Esophagus squamous epithelium (tissue), 5 donors: ENCODE measurements at places on chromosomes 12 and 14.

DNA sequence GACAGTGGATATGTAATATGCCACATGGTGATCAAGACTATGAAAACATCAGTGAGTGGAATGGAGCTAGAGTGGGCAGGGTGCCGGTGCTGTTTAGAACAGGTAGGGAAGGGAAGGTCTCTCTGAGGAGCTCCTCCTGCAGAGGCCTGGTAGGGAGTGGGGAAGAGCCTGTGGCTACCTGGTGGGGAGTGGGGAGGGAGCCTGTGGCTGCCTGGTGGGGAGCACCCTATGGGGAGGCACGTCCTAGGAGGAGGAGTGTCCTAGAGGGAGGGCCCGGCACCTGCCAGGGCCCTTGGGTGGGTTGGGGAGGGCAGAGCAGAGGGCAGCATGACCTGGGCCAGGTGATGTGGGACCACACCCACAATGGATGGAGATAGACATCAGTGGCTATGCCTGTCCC lies 122.6 kb downstream of the ADGRD1 start:
- DNase-seq: no peak

DNA sequence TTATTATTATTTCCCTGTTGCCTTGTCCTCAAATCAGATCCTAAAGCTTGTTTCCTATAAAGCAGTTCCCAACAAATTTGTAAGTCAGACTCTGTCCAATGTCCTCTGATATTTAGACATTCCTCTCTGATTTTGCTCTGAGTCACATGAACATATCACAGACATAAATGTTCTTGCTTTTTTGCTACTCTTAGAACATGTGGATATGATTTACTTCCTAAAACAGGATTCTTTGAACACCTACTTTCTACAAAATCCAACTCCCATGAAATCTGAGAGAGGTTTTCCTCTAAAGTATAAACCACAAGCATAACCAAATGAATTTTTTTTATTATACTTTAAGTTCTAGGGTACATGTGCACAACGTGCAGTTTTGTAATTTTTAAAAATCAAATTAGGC lies 181.3 kb upstream of the SLC38A2 start:
- no peak for DNase-seq

- DNase-seq: no peak
These were observed 41.9 kb upstream of the PAWR start for GRCh38 chr12:79732638-79733037.

GRCh38 chr14:22579236-22579635 lies 9.8 kb downstream of the DAD1 start:
- DNase-seq: no peak

- no peak for DNase-seq
These were observed 1.8 kb downstream of the KRR1 start for GRCh38 chr12:75509621-75510020.

- no peak for DNase-seq
These were observed 15.8 kb downstream of the PEBP1 start for GRCh38 chr12:118151755-118152154.

DNA sequence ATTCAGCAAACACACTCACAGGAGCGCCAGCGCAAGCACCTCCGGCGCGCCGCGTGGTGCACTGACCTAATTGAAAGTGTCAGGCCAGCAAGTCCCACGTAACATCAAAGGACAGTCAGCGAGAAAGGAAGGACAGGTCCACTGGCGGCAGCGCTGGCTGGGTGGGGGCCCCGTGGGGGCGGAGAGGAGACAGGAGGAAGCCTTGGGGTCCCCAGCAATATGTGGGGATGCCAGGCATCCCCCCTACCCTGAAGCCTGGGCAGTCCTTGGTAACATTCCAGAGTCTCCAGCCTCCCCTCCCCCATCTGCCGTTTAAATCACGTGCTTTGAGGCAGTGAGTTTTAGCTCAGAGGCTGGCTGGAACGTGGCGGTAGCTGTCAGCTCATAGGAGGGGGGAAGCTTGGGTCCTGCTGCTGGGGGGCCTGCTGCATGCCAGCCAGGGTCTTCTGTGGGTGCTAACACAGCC lies 159.2 kb downstream of the CALM1 start:
- no peak for DNase-seq

- DNase-seq: no peak
These were observed 10.4 kb upstream of the ACVR1B start for GRCh38 chr12:51941011-51941581.

GRCh38 chr12:76694369-76694768 lies 69.5 kb upstream of the ZDHHC17 start:
- no peak for DNase-seq

DNA sequence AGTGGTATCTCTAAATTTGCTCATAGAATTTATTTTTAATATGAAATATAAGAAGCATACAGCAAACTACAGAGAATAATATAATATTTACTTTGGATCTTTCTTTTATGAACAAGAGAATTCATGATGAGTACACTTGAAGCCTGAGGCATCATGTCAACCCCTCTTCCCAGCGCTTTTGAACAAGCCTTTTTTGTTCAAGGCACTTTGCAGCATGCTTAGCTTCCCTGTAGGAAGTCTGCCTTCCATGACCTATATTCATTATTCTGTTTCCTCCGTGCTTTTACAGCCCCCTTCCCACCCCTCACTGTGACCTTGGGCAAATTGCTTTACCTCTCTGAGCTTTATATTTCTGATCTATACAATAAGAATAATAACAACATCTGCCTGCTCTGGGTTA lies 41.6 kb downstream of the SCN8A start:
- no peak for DNase-seq

DNA sequence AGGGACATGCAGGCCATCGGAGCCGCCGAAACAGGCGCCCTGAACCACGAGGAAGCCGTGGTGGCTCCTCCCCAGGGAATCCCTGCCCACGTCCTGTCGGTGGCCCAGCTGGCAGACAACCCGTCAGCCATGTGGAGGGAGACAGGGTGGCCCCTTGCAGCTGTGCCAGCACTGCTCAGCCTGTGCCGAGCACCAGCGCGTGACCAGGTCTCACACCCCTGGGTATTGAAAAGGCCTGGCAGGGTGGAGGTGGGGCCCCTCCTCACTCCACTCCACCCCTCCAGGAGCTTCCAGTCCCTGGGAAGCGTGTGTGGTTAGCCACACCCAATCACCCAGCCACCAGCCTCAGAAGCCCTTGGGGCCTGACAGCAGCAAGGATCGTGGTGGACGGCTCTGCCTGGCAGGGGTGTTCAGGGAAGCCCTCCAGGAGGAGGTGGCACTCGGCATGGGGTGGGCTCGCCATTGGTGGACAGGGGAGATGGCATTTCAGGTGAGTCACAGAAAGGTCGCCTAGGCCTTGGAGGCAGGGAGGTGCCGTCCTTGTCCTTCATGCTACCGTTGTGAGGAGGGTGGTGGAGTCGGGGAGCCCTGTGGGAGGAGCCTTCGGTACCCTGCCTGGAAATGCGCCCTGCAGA lies 12.3 kb upstream of the DLK1 start:
- DNase-seq: no peak

GRCh38 chr12:24562771-24563431 lies 386.0 kb downstream of the BCAT1 start:
- no peak for DNase-seq

GRCh38 chr12:94074980-94075629 lies 73.3 kb upstream of the PLXNC1 start:
- DNase-seq: no peak

GRCh38 chr14:74018174-74018585 lies 908 bp downstream of the ENTPD5 start:
- DNase-seq: no peak

DNA sequence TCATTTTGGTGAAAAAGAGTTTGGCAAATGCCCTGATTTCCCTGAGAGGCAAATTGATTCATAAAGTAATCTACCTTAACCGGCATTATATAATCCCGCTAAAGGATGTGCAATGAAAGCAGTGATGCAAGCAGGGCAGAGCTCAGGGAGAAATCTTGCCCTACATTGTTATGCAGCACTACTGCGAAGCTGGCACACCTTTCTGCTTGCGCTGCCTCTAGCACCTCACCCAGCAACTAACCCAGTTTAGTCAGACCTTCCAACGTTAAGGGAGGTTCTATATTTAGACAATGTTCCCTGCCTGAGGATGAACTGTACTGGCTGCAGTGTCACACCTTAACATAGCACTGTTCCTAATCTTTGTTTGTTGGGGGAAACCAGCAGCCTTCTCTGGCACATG lies 60.8 kb upstream of the CCDC196 start:
- no peak for DNase-seq

GRCh38 chr12:508795-509194 lies 49.1 kb downstream of the B4GALNT3 start:
- no peak for DNase-seq

GRCh38 chr14:42224053-42224888 lies 617.6 kb downstream of the LRFN5 start:
- no peak for DNase-seq

GRCh38 chr12:59149995-59150642 lies 229.8 kb upstream of the LRIG3 start:
- no peak for DNase-seq

GRCh38 chr12:117590999-117591398 lies 229.6 kb upstream of the NOS1 start:
- DNase-seq: no peak

GRCh38 chr12:78611504-78611903 lies 253.1 kb upstream of the SYT1 start:
- DNase-seq: no peak

- no peak for DNase-seq
These were observed 10.3 kb downstream of the RTL1 start for GRCh38 chr14:100893228-100893601.
